ENCODE measurements at places on chromosomes 4 and X.

DNA sequence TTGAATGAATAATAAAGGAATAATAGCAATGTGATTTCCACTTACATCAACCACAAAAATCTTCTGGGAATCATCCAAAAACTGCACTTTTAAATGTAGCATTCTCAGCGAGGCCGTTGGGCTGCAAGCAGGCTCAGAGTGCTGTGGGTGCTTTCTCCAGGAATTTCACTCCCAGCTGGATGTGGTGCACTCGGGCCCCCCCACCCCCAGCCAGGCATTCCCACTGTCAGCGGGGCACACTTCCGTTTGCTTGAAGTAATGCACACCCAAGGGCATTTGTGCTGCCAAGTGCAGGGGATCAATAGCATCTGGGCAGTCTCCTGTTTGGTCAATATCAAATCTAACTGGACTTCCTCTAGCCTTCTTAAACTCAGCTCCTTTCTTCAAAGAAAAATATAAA, at the start of gene FRMD7:
Gene FRMD7 (minus strand): TSS at position 278 of the 400 bp plus-strand sequence. CDS start 176 bp downstream, at position 102.
- DNase-seq, result no peak

DNA sequence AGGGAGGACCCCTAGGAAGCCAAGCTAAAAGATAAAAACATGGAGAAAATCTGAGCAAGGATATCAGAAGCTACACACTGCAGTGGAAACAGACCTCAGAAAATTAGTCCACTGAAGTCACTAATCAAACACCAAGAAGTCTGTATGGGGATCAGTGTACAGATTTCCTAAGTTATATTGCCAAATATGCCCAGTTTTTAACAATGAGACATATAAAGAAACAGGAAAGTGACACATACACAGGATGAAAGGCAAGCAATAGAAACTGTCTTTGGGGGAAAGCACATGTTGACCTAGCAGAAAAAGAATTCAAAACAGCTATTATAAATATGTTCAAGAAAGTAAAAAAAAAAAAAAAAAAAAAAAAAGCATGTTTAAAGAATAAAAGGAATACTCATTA, 153.7 kb downstream of the PPP4R3C start:
- no peak for DNase-seq

GRCh38 chrX:111465669-111466068, 45.8 kb upstream of the SERTM2 start:
- no peak for DNase-seq

DNA sequence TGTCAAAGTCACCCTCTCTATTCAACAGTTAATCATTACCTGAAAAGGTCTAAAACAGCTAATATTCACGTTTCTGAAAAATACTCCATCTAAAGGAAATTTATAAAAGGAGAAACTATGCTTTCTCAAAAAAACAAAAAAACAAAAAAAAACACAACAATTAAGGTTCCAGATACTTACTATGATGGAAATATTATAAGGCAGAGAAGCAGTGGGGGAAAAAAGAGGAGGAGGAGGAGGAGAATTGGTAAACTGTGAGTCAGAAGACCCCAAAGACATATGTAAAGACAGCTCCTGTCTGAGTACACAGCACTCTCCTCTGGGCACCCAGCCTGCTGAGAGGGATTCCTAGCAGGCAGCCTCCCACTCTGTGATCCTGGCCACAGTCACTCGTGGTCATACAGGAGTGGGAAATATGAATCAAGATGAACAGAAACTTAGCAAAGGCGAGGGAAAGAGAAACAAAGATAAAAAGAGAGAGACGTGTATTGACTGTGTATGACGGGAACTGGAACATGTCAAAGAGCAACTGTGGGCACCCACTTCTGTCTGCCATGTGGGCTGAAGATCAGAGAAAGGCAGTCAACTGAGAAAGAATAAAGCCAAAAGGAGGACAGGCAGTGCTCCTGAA, 12.5 kb downstream of the KLHL15 start:
- DNase-seq, result no peak

- no peak for DNase-seq
Observed at GRCh38 chr4:153112041-153112441, 92.2 kb upstream of the TRIM2 start.

GRCh38 chr4:127219232-127219631, 413.5 kb upstream of the INTU start:
- DNase-seq, result no peak

GRCh38 chr4:78735697-78736096, 40.5 kb upstream of the BMP2K start:
- no peak for DNase-seq

DNA sequence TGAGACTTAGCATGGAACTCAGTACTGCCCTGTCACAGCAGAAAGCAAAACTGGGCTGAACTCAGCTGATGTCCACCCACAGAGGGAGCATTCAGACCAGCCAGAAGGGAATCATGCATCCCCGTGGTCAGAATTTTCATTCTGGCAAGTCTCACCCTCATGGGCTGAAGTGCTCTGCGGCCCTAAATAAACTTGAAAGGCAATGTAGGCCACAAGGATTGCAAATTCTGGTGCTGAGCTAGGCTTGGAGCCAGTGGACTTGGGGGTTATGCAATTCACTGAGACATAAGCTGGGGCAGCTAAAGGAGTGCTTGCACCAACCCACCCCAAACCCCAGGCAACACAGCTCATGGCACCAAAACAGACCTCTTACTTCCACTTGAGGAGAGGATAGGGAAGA, 494.1 kb downstream of the GABRG1 start:
- no peak for DNase-seq

- no peak for DNase-seq
Observed at GRCh38 chr4:23333946-23334878, 555.6 kb downstream of the PPARGC1A start.

- DNase-seq, result no peak
Observed at GRCh38 chr4:81378386-81378785, 93.3 kb downstream of the RASGEF1B start.

DNA sequence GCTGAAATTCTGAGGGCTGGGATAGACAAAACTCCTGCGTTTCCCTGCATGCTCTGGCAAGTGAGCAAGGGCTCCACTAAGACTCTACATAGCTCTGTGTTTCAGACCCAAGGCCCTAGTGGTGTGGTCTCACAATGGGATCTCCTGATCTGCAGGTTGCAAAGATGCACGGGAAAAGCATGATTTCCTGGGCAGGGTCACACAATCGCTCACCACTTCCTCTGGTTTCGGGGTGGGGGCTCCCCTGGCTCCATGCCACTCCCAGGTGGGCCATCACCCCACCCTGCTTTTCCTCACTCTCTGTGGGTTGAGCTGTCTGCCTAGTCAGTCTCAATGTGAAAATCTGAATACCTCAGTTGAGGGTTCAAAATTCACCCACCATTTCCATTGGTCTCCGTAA, 111.5 kb downstream of the KLF8 start:
- no peak for DNase-seq

GRCh38 chrX:11290416-11291102, 2.7 kb upstream of the AMELX start:
- DNase-seq, result no peak

DNA sequence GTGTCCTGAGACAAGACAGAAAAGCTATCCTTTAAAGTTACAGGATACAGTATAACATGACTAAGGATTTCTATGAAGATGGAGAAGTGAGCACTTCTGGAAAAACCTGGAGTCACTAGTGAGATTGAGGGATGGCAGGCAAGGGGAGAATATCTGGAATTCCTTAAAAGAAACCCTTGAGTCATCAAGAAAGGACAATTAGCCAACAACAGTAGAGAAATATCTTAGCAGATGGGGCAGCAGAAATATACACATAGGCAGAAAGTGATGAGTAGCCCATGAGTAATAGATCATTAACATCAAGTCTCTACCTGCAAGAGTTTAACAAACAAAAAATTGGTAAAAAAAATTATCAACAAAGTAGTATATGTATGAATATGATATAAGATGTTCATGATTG, 858.8 kb upstream of the FRG1 start:
- no peak for DNase-seq

GRCh38 chr4:5137226-5137625, 85.9 kb downstream of the STK32B start:
- no peak for DNase-seq
